ENCODE measurements at places on chromosomes 6 and 20.

GRCh38 chr6:170087941-170088581, 202.8 kb downstream of the DLL1 start:
- DNase-seq, result no peak

- DNase-seq, result no peak
Measured at GRCh38 chr20:63754008-63754407, 14.4 kb downstream of the SLC2A4RG start.

DNA sequence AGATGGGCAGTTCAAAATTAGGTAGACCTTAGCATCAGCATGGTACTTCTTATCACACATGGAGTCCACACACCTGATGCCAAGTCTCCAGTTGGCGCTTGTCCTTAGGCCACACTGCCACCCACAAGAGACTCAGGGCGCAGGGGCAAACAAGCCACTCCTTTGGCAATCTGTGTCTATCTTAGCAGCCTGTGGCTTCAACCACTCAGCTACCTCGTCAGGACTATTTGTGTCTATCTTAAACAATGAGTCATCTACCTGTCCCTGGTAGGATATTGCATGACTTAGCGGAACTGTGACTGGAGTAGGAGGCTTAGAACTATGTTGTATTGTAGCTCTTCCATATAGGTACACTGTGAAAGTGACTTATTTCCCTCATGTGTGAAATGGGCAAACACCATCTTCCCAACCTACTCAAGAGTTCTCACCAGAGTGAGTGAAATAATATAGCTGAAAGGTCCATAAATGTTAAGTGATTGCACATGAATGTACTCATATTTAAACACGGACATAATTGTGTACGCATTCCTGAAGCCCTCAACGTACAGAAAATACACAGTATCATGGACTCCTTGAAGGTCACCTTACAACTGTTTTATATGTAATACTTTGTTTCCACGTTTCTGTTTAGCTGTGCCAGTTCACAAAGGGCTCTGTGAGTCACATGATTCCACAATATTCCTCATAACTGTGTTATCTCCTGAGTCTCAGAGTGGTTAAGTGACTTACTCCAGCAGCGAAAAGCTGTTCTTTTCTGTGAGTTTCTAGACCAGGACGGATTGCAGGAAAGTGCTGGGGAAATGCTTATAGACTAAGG, 1.6 kb downstream of the TRIM27 start:
- DNase-seq, result no peak

GRCh38 chr6:45513213-45513618, 135.5 kb upstream of the SUPT3H start:
- DNase-seq, result no peak

GRCh38 chr20:20695250-20695816, 17.1 kb downstream of the RALGAPA2 start:
- no peak for DNase-seq

GRCh38 chr20:35489717-35490116, 34.3 kb downstream of the CEP250 start:
- DNase-seq, result no peak

DNA sequence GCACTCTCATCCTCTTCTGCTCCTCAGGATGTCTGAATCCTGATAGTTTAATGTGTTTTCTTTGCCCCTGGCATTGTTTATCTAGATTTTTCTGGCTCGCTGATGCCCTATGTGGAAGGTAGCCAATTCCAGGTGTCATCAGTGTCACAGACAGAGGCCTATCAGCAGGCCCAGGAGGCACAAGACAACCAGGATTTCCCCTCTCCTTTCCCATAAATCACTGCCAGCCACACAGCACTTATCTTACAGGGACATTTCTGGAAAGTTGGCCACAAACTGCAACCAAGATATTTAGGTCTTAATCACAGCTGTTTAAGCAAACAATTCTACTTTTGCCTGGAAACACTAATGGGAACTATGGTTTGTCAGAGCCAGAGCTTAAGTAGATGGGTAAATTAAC, 28.1 kb downstream of the ADGRF5 start:
- DNase-seq, result no peak

GRCh38 chr6:167047554-167047953, 48.4 kb downstream of the CEP43 start:
- no peak for DNase-seq

- no peak for DNase-seq
Measured at GRCh38 chr6:3526962-3527650, 70.3 kb upstream of the SLC22A23 start.

GRCh38 chr20:58019850-58020625, 208.4 kb downstream of the ANKRD60 start:
- no peak for DNase-seq

- no peak for DNase-seq
Measured at GRCh38 chr6:75130784-75131183, 75.1 kb downstream of the COL12A1 start.

GRCh38 chr6:107115695-107116327, 496 bp upstream of the BEND3 start:
- DNase-seq, result peak; percentile 85

DNA sequence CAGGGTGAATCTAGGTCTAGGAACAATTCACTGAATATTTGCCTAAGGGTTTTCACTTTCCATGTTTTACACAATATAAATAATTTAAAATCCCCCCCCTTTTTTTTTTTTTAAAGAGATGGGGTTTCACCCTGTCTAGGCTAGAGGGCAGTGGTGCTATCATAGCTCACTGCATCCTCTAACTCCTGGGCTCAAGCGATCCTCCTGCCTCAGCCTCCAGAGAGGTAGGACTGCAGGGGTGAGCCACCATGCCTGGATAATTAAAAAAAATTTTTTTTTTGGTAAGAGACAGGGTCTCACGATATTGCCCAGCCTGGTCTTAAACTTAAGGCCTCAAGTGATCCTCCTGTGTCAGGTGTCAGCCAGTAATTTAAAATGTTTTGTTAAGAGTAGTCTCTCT, 17.8 kb downstream of the QKI start:
- DNase-seq, result peak; percentile 19

DNA sequence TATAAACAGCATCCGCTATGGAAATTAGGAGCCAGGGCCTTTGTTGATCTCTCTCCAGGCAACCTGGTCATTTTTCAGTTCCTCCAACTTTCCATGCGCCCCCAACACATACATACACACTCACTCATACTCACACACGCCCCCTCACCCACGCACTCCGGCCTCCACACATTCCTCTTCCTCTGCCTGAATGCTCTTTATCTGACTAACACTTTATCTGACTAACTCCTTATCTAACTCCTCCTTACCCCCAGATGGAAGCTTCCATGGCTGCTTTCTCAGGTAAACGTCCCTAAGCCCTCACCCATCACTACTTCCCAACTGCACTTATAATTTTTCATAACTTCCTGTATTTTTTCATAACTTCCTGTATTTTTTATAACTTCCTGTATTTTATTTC, 17.4 kb downstream of the CASS4 start:
- no peak for DNase-seq

GRCh38 chr20:43925215-43925614, 10.6 kb downstream of the TOX2 start:
- no peak for DNase-seq

GRCh38 chr6:28401172-28401571, 1.6 kb upstream of the ZSCAN12 start:
- DNase-seq, result no peak

GRCh38 chr6:107818272-107818671, 5.8 kb downstream of the SCML4 start:
- no peak for DNase-seq

- no peak for DNase-seq
Measured at GRCh38 chr20:51023617-51024155, 779 bp upstream of the KCNG1 start.

GRCh38 chr20:61976263-61976643, 89.4 kb downstream of the TAF4 start:
- DNase-seq, result no peak

DNA sequence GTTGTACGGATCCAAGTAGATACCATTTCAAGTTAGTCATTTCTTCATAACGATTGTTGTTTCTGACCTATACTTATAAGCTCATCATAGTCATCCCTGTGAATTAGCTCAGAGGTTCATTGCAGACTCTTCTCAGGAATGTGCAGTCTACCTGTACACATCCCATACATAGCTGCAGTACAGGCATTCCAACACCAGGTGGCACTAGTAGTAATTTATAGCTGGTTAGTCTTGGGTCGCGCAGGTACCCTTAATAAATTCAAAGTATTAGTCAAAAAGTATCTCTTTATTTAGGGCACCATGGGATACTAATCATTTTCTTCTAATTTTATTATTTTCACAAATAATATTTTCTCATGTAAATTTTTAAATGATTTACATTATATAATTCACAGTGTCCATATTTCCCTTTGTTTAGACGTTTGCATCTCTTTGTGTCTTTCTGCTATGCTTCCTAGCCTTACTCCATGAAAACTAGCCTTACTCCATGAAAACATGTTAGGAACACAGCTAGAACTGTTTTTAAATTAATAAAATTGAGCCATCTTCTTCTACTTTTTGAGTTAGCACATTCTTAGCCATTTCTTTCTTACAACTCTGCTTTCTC, 128.6 kb upstream of the FAM83B start:
- DNase-seq, result peak; percentile 55

GRCh38 chr20:62745952-62746288, 37.3 kb downstream of the NTSR1 start:
- DNase-seq, result no peak

GRCh38 chr6:30075094-30075789, at the start of gene RNF39:
Gene RNF39, minus strand, starts transcription at chr6:30075769. Its CDS starts 184 bp downstream, at chr6:30075585.
- DNase-seq, result no peak

DNA sequence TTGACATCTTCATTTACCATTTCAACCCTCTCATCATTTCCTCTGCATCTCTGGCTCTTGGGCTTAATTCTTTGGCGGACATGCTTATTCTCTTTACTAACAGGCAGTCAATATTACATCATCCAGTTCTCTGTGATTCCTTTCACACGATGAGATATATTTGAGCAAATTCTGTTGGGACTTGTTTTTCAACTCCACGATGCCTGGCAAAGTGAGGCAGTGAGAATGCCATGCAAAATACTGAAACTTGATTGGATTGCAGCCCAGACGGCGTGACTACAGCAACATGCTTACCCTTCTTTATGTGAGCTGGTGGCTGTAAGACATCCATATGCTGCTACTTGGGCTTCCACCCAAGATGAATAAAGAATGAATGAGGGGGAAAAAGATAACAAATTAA, 101.7 kb upstream of the SPACA1 start:
- DNase-seq, result no peak

GRCh38 chr6:105765239-105765638, 320.9 kb upstream of the PRDM1 start:
- no peak for DNase-seq

DNA sequence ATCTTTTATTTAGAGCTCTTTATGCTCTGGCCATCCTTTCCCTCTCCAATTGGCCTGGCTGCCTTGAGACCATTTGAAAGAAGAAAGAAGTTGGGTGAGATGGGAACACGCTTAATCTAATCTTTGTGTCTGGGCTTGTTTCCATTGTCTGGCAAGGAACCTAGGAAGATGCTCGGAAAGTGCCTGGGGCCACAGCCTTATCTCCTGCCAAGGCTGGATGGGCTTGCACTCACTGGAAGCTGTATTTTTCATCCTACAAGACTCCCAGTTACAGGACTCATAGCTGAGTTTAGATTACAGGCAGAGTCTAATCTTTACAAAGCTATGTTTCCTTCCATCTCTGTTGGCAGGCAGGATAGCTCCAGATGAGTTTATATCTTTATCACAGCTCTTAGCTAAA, 33.1 kb upstream of the CDYL start:
- DNase-seq, result no peak

- no peak for DNase-seq
Measured at GRCh38 chr6:149935246-149935645, 6.6 kb upstream of the ULBP2 start.

DNA sequence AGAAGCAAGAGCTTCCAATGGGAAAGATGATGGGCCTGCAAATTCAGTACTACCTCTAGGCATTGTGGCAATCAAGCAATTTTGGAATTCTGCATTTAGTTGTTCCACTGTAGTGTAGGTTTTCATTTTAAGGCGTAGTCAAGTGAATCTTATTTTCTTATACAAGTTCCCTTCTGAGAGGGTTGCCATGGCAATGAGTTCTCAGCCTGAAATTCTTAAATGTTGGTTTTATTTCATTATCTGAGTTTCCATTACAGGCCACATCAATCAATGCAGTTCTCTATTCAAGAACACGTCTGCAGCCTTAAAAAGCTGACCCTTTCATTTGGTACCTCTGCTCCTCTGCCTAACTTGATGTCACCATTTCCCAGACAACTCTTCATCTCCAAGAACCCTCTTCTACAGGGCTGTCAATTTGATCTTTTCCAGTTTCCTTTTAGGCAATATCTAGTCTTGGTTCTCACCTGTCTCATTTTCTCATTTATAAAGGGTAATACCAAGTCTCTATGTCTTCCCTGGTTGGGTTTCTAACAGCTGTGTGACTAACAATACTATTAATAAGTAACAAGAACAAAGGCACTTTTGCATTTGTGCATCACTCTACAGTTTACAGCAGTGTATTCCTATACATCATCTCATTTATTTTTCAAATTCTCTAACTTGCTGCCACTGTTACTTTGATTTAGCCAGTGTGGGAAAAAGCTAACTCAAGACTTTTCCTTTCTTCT, 898.2 kb upstream of the FLRT3 start:
- no peak for DNase-seq

DNA sequence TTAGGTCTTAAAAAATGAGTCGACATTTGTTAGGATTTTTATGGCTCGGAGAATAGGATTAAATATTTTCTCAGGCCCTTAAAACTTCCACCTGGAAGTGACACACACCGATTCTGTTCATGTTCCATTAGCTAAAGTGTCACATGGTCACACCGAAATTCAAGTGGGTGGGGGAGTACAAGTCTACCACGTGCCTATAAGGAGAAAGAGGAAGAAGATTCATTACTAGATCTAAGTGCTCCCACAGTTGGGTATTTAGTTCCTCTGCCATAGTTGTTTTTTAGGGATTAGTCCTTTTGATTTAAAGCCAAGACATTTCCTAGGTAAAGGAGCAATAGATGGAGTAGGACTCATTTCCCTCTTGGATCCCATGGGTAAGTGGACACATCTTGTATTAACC, 4.9 kb upstream of the TOX2 start:
- DNase-seq, result no peak

DNA sequence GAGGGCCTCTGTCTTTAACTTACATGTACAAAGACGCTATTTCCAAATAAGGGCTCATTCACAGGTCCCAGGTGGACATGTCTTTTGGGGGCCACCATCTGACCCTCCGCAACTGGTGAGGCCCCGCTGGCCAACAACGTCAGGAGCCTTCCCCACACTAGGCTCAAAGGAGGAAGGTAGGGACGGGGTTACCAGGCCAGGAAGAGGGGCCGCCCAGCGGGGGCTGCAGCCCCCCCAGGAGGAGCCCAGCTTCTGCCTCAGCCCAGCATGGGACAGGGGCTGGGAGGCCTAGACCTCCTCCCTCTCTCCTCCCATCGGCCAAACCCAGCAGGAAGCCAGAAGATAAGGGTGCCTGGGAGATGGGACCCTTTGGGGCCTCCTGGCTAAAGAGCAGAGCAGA, 142.7 kb downstream of the TAF4 start:
- no peak for DNase-seq

GRCh38 chr20:51326201-51326819, 216.2 kb downstream of the NFATC2 start:
- no peak for DNase-seq

- peak; percentile 73 for DNase-seq
Measured at GRCh38 chr6:27374824-27375612, 13.5 kb upstream of the ZNF391 start.
